Left lung (tissue), 14 donors: ENCODE measurements at places on chromosomes 7 and 10. TPM values are rescaled to one million over a fixed set of nuclear protein-coding genes. Genes with fewer than 3 reads are reported as not detected.

DNA sequence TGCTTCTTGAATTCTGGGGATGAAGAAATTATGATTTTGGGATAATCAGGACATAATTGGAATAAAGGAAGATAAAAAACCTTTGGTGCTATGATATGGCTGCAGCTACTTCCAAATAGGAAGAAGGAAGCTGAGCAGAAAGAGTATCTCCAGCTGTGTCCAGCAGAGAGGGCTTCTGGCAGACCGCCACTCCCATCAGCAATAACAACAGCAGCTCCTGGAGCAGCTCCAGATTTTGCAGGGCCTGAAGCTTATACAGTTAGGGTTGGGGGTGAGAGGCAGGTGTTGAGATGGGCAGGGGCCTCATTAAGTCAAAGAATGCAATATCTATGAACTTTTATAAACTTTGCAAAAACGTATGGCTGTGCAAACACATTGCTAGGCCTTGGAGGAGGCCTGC is 62.3 kb downstream of the C10orf120 start:
- DNase-seq: no peak

FFAR4 gene
- polyA plus RNA-seq: 0.21 TPM

- DNase-seq: no peak
Observed at GRCh38 chr10:116490028-116490662, 55.6 kb upstream of the PNLIP start.

- DNase-seq: no peak
Observed at GRCh38 chr7:691361-692045, 35.0 kb upstream of the DNAAF5 start.

MEST gene
- polyA plus RNA-seq: 396 TPM

SOSTDC1 gene
- polyA plus RNA-seq: 29.9 TPM

GRCh38 chr10:4733150-4733842 is 92.7 kb upstream of the AKR1E2 start:
- DNase-seq: no peak

DNA sequence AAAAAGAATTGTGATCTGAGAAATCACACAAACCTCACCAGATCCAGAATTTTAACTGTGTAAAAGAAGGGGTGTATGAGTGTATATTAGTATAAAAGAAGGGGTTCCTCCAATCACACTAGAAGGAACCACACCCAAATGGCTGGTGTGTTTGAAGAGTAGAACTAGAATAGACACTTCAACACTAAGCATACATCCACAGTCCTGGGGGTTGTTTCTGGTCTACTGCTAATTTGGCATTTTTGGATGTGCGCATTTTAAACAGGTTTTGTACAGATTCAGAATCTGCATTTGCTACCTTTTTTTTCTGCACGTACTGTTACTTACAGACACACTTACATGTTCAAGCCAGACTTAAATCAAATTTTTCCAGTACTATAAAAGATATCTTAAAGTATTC is 64.6 kb downstream of the PDE1C start:
- no peak for DNase-seq

- no peak for DNase-seq
Observed at GRCh38 chr10:116699471-116700150, 42.8 kb downstream of the HSPA12A start.

DNA sequence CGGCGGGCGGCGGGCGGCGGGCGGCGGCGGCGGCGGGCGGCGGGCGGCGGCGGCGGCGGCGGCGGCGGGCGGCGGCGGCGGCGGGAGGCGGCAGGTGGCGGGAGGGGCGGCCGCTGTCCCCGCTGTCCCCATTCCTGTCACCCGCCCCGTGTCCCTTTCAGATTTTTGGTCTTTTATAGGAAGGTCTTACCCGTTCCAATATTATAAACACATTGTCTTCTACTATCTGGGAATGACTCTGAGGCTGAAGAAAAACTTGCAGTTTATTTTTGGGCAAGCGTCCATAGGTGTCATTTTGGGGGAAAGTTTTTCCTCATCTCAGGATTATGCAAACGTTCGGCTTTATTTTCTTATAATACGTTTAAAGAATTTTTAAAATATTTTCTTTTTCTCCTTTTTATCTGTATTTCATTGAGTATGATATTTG is 578 bp downstream of the ZNF713 start:
- no peak for DNase-seq

DNA sequence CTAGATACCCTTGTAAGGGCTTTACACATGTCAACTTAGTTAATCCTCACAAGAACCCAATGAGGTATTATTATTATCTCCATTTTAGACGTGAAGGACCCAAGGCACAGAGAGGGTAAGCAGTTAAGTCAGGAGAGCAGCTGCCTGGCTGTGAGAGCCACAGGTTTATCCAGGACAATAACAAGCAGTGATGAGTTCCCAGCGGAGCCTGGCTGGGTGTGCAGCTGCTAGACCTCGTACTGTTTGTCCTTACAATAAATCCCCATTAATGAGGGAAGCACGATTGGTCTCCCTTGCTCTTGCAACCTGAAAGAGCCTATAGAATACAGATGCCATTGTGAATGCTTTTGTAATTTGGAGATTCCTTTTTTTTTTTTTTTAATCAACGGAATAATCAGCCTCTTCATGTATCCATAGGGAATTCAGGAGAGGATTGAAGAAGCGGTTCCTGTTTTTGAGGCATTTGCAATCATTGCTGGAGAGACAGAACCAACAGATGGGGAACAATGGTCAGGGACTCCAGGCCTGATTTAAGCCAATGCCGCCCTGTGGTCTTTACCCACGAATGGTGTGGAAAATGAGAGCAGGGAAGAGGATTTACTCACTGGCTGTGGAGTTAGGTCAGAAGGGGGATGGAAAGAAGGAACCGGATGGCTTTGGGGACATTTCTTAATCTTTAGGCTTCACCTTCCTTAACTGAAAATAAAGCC is 12.3 kb upstream of the ASB4 start:
- no peak for DNase-seq

EN2 gene
- polyA plus RNA-seq: not detected

GRCh38 chr7:47846138-47846836 is 102.0 kb downstream of the PKD1L1 start:
- DNase-seq: no peak

DNA sequence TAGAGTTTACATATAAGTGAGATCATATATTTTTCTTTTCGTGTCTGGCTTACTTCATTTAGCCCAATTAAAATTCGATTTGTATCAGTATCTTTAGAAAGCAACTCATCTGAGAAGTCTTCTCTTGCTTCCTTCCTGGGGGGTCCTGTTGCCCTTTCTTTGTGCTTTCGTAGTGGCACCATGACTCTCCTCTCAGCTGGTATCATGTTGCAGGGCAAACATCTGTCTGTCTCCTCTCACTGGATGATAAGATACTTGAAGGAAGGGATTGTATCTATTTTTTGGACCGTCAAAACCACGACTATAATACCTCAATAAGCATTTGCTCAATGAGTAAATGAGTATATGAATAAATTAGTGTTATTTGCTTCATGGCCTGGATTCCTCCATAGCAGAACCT is 382.5 kb upstream of the SORCS1 start:
- DNase-seq: no peak

GRCh38 chr10:59781511-59781910 is 28.3 kb upstream of the MRLN start:
- DNase-seq: no peak

GPR22 gene
- 0.10 TPM for polyA plus RNA-seq

GRCh38 chr7:44380831-44381493 is 55.6 kb upstream of the CAMK2B start:
- DNase-seq: no peak

- no peak for DNase-seq
Observed at GRCh38 chr7:47204709-47205108, 377.2 kb downstream of the TNS3 start.

CPN1 gene
- polyA plus RNA-seq: not detected

GRCh38 chr10:100436255-100436654 is 26.6 kb upstream of the WNT8B start:
- no peak for DNase-seq

GRID2IP gene
- 1.3 TPM for polyA plus RNA-seq

DNA sequence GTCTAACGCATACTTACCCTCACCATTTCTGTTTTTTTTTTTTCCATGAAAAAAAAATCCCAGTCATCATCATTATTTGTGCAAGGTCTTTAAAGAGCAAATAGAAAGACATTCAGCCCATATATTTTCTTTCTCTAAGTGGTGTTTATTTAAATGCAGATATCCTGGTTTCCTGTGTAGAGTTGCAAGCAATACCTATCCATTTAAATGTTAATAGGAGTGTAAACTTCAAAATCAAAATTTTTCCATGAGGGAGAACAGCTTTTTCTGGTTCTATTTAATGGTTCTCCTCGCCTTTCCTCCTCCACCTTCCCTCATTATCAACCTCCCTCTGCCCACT is 120.1 kb upstream of the AGK start:
- no peak for DNase-seq

DNA sequence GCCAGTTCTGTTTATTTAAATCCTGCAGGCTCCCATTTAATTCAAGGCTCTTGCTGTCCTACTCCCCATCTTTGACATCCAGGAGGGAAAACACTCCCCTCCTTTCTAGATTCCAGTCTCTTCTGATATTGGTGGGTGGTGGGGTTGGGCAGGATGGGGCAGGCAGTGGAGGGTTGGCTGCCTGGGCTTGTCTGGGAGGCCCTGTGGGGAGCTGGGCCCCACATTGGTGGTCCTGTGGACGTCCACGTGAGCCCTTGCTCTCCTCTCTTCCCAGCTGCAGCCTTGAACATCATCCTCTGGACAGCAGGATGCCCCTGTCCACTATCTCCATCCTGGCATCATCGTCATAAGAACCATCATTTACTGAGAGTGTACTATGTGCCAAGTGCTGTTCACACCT is 108.9 kb upstream of the PCBD1 start:
- no peak for DNase-seq

- no peak for DNase-seq
Observed at GRCh38 chr7:2913760-2914387, 69.8 kb upstream of the GNA12 start.

GRCh38 chr7:25360451-25360850 is 132.2 kb upstream of the NPVF start:
- no peak for DNase-seq

GRCh38 chr10:29239569-29240472 is 49.0 kb upstream of the LYZL1 start:
- no peak for DNase-seq

GRCh38 chr10:106175760-106176377 is 988.6 kb downstream of the SORCS1 start:
- DNase-seq: no peak

DNA sequence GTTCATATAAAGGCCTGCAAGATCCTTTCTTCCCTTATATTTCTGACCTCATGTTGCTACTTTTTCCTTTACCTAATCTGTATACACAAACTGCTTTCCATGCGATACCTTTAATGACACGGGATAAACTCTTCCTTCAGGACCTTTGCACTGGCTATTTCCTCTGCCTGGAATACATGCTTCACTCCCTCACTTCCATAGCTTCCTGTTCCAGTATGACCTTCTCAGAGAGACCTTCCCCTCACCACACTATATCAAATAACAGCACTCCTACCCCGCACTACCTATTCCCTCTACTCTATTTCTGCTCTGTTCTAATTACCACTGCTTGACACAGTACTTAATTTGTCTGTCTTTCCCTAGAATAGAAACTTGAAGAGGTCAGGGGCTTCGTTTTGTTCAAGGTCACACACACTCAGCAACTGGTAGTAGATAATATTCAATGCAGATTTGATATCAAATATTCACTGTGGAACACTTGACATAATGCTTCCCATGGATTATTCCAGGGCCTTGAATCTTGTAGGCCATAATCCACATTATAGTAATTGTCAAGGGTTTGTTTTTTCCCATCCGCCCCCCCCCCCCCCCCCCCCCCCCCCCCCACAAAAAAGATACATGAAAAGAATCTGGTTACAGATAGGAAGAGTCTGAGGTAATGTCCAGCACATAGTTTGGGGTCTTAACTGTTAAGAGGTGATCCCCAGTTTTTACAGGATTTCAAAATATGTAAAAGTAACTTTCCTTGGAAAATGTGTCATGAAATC is 11.1 kb downstream of the SYPL1 start:
- no peak for DNase-seq

FOXK1 gene
- 18.0 TPM for polyA plus RNA-seq

DNA sequence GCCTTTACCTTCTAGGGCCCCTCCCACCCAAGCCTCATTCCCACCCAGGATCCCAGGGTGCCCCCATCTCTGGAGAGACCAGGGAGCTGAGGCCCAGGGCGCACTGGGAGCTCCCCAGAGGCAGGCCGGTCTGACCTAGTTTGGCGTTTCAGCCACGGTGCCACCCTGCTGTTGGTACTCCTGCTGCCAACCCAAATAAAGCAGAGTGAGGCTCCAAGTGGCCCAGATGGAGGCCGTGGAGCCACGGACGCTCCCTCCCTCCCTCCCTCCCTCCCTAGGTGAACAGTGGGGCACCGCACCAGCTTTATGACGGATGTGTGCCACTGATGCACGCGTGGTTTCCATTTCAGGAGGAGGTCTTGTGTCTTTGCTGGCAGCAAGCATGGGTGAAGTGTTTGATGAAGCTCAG is 1.8 kb downstream of the INPP5A start:
- DNase-seq: peak; percentile 45

GRCh38 chr10:50561266-50561665 is 62.5 kb downstream of the SGMS1 start:
- no peak for DNase-seq

LEP gene
- 0.07 TPM for polyA plus RNA-seq

GRCh38 chr10:77678146-77678545 is 40.5 kb upstream of the KCNMA1 start:
- DNase-seq: no peak

TFEC gene
- 2.0 TPM for polyA plus RNA-seq

DNA sequence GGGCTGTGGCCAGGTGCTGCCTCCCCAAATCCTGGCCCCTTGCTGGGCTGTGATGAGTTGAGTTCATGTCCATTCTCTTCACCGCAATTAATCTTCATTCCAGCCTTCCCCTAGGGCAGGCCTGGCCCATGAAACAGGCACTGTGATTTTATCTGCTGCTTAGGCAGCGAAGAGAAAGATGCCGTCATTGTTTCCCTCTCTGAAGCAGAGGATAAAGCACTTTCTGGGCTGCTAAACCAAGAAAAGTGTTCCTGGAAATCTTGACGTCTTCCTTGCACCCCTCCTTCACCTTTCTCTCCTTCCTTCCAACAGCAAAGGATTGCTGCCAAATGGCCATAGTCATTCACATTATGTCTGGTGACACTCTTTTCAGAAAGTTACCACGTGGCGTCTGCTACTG is 265.9 kb downstream of the ZEB1 start:
- no peak for DNase-seq

CCDC3 gene
- 6.0 TPM for polyA plus RNA-seq

GRCh38 chr10:49183596-49184542 is 4.3 kb downstream of the TMEM273 start:
- DNase-seq: no peak

GRCh38 chr10:127715249-127715648 is 21.7 kb upstream of the FOXI2 start:
- DNase-seq: no peak

- no peak for DNase-seq
Observed at GRCh38 chr10:88028072-88028471, 164.6 kb downstream of the PTEN start.

DNA sequence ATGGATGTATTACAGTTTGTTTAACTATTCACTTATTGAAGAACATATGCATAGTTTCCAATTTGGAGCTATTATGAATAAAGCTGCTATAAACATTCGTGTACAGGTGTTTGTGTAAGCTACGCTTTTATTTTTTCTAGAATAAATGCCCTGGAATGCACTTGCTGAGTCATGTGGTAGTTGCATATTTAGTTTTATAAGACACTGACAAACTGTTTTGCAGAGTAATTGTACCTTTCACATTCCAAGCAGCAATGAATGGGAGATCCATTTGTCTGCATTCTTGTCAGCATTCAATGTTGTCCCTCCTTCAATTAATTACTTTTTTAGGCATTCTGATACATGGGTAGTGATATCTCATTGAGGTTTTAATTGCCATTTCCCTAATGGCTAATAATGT is 373.6 kb upstream of the GHITM start:
- no peak for DNase-seq
